Glomerular endothelial cell (primary cell): ENCODE measurements at places on chromosomes 11 and 22. TPM values are rescaled to one million over a fixed set of nuclear protein-coding genes. Genes with fewer than 3 reads are reported as not detected.

DNA sequence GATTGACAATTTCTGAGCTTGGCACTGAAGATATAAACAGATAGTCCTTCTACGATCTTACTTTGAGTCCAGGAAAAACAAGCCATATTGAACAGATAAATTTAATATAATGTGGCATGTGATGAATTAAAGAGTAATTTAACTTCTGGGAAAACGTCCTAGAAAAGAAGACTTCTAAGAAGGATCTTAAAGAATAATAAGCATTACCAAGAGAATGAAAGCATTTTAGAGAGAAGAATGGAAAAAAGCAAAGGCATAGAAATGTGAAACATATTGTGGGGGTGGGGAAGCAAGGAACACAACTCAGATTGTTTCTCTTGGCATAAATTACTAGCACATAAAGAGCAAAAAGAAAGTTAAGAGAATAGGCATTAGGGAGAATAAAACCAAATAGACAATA lies 5.4 kb downstream of the DDIAS start:
- no peak for DNase-seq

- no peak for DNase-seq
These were observed 9.7 kb downstream of the SRSF8 start for GRCh38 chr11:95076416-95076815.

GRCh38 chr11:123057661-123058305 lies 4.2 kb downstream of the HSPA8 start:
- no peak for DNase-seq

GRCh38 chr11:115364896-115365295 lies 139.3 kb downstream of the CADM1 start:
- DNase-seq: no peak

DNA sequence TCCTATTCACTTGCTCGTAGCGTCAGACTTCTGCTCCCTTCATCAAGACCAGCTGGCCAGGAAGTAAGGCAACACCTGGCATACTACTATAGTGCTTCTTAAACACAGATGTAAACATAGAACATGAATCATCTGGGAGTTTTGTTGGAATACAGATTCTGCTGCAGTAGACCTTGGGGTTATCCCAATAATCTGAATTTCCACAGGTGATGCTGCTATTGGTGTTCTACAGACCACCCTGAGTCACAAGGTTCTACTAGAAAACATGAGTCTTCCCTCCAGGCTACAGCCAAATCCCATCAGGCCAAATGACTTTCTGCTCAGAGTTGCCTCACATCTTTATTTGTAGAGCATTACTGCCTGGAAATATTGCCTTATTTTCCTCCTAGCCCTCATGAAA lies 175.2 kb downstream of the NELL1 start:
- DNase-seq: no peak

GRCh38 chr11:60763692-60764369 lies 7.2 kb downstream of the MS4A15 start:
- DNase-seq: no peak

- no peak for DNase-seq
These were observed 128.0 kb upstream of the ANO1 start for GRCh38 chr11:69950120-69950519.

- DNase-seq: no peak
These were observed 12.3 kb upstream of the CD5 start for GRCh38 chr11:61089806-61090491.

GRCh38 chr11:34565417-34566207 lies 52.0 kb upstream of the ELF5 start:
- DNase-seq: no peak

DNA sequence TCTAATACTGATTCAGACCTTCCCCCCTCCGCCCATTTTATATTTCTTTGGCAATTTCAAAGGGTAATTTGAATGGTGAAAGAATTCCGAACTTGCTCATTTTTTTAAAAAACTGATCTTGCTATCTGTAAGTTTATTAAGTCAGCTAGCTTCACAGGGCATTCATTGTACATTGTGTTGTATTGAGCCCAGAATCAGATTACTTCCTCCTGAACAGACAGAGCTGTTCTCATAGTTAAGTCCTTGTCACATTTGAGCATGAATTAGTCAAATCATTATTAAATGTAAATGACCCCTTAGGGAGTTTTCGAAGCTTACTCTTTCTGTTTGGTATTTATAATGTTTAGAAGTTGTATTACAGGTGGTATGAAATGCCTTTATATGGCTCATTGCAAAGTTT lies 34.4 kb downstream of the CYP2R1 start:
- no peak for DNase-seq

DNA sequence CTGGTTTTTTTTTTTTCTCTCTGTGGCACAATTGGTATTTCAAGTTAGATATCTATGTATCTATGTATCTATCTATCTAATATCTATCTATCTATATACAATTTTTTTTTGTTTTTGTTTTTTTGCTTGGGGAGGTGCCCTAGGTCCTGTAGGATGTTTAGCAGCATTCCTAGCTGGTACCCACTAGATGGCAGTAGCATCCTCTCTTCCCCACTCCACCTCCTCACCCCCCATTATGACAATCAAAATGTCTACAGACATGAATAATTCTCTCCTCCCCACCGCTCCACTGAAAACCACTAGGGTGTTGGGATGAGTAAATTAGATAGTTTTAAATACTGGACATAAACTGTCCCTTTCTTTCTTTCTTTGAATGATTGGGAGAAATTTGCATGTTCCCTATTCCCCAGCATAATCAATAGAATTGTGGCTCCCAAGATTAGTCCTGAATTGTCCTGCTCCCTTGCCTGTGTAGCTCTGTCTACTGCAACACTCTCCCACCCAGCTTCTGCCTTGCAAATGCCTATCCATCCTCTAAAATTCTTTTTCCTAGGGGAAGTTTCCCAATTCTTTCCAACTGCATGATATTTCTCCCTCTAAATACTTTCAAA lies 1152.4 kb downstream of the LRRC4C start:
- DNase-seq: no peak

DNA sequence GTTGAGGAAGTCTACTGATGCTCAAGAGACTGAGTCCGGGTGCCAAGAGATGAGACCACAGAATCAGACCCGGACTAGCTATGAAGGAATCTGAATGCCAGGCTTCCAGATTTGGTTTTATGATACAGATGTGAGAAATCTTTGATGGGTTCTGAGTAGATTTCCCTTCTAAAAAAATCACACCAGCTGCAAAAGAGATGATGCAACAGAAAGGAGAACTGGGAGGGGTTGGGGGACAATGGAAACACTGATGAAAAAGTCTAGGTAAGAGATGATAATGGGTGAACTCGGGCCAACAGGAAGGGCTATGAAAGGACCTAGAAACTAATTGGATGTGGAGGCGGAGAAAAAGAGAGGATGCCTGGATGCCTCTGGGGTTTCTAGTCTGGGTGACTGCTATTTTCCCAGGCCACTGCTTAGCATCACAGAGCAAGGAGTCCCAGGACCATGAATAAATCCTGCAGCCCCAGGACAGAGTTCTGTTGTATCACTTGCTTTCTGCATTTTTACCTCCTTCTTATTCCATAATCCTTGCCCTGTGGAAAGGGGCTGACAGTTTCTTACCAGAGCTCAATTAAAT lies 115.4 kb upstream of the SEZ6L start:
- no peak for DNase-seq

The OVOL1 gene
- not detected in 2 replicates for total RNA-seq

The SLC22A6 gene
- not detected in 2 replicates for total RNA-seq

The PGAP2 gene
- 13.8 and 17.4 TPM in 2 replicates for total RNA-seq

The MPZL3 gene
- total RNA-seq: 4.1 and 4.7 TPM in 2 replicates

The OR52I1 gene
- not detected in 2 replicates for total RNA-seq

The IRAG1 gene
- 0.29 and 1.4 TPM in 2 replicates for total RNA-seq

The H19 gene
- total RNA-seq: 91.3 and 154 TPM in 2 replicates

The SHISAL1 gene
- total RNA-seq: 0.29 and 0.97 TPM in 2 replicates
